Liver (tissue), 10 donors: ENCODE measurements at places on chromosomes 12 and 14.

- DNase-seq: no peak
Measured at GRCh38 chr12:110246636-110247339, 34.3 kb upstream of the ATP2A2 start.

DNA sequence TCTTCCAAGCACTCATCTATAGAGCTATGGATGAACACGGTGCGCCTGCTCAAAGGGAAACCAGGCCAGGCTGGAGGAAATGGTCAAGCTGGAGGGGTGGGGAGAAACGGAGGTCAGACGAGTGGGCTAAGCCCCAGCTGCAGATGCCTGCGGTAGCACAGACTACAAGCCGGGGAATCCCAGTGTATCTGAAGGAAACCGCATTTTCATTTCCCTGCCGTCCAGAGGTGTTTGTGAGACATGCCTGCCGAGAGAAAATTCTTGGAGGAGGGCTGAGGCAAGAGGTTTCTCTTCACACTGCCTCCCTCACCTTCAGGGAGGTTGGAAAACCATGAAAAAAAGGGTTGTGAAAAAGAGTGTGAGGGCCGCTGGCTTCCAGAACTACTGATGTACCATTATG, 102.0 kb upstream of the FOXN3 start:
- no peak for DNase-seq

- DNase-seq: no peak
Measured at GRCh38 chr14:26598672-26599131, 869 bp upstream of the NOVA1 start.

GRCh38 chr14:77124345-77125280, 17.0 kb downstream of the ZDHHC22 start:
- peak; percentile 48 for DNase-seq

DNA sequence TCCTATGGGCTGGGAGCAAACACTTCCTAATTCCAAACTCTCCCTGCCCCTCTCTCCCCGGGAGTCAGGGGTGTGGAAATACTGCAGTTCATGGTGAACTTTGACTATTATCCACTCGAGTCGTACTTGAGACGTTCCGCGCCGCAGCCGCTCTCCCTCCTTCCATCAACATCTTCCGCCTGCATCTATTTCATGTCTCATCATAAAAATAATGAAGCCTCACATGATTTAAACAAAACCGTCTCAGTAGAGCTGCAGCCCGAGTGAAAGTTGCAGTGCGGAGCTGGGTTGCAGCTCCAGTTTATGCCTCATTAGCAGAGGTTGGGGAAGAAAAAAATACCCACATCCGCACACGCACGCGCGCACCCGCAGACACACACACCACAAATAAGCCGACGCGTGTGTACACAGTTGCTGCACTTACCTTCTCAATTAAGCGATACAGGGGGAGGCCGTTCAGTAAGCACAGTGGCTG, 283 bp downstream of the LMO3 start:
- DNase-seq: no peak

DNA sequence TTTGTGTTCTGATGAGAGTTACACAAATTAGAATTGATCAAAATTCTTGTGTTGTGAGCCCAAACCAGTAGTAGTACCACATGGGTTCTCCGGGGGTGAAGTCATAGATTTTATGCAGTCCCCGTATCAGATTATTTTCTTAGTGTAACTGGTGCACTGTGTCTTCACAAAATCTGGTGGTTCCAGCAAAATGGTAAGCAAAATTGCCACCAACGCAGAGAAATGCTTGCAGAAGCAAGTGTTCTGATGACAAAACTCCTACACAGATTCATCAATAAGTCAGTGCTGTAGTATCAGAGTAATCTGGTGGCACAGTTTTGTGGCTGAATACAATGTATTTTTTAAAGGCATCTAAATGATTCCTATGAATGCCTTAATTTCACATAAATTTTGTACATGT, 1.3 kb upstream of the CACNA2D4 start:
- no peak for DNase-seq

DNA sequence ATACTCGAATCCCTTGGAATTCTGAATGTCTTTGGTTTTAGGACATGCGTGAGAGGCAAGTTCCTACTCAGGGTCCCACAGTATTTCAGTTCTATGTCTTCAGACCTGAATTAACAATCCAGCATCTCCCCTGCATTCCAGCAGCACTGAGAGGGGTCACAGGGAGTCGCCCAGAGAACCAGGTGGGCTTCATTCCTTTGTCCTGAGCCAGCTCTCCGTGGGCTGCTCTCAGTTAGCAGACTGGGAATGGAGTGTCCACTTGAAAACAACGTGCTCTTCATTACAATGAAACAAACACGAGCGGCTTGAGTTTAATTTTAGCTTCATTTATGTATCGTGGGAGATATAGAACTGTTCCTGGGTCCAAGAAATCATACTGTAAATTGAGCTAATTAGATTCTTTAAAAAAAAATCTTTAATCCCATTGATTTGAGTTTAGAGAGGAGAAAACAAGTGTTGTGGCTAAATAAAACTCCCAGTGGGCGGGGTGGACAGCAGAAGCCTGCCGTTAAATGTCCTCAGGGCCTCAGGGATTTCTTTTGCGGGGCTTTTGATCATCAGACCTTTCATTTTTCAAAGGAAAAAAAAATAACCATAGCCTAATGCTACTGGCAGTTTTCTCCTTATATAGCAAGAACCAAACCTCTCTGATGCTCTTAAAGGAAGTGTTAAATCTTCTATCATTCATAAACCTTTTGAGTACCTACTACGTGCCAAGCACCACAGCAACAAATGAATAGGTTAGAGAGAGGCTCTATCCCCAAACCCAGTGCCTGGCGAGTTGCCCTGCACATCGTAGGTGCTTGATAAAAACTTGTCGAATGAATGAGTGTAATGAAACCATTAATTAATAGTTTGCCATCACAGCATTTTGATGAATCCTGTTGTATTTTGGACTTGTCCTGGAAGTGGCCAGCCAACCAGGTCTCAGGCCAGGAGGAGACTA, 140.4 kb downstream of the CHST11 start:
- no peak for DNase-seq

GRCh38 chr14:69842686-69843420, 36.4 kb upstream of the SMOC1 start:
- no peak for DNase-seq

DNA sequence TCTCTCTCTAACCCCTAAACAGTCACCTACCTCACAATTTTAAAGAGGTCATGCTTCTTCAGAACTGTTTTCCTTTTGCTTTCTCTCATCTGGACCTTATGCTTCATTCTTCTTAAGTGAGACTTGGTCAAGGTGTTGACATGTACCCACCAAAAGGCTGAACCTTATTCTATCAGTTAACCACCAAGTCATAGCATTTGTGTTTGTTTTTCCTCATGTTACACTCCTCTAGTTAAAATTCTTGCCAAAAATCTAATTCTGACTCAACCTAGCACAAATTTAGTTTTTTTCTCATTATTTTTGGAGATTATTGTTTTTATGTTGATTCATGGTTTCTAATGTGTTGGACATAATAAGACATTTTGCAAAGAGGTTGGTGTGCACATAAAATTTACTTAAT, 578.6 kb downstream of the SLC16A7 start:
- DNase-seq: no peak

DNA sequence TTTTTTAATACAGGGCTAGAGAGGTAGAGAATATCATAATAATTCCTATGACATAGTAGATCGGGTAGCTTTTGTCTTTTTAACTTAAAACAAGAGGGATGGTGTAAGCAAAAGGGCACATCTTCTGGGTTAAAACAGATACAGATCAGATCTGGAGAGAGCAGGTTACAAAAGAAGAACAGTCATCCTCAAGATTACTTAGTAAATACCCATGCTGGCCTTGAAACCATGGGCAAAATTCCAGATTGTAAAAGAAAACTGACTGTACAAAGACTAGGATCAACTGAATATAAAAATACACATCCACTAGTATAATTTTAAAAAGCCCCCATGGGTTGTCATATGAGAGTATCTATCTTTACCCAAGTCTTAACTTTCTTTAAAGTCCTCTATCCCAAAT, 76.7 kb downstream of the MED13L start:
- DNase-seq: no peak

DNA sequence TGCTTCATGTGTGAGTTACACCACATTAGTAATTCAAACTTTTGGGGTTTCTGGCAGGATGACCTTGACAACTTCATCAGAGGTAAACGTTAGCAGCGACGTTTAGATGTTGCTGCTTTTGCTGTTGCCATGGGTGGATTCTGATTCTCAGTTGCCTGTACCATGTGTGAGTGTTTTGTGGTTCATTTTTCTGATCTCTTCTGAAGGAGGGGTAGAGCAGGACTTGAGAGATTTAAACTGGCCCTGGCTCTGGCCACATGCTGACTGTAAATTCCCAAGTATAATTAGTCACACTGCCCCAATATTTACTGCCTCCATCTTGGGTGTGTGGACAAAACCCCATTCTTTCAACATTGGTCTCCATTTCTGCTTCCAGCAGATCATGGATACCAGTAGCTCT, 110.4 kb downstream of the ETV6 start:
- DNase-seq: no peak

DNA sequence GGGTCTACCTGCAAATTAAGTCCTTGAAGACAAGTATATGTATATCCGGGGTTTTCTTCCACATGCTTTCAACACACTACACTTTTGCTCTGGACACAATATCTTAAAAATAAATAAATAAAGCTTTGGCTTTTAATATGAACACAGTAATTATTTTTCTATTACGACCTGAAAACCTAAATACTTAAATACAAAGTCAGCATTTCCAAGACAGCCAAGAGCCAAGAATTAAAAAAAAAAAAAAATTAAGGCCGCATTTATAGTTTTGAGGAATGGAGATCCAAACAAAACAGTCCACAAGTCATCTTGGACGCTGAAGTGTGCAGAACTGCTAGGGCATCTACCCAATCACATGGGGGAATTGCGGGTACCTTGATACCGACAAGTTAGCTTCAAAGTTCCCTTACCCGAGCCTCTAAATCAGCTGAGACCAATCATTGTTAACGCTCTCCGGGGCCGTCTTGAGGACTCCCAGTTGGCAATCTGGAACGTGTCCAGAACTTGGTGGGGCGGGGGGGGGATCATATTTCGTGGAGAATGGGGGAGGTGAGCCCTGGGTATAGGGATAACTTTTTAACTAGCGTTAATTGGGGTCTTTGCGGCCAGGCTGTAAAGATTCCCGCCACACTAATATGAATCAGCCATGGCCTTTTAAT, 731 bp upstream of the PCNX4 start:
- peak; percentile 63 for DNase-seq

- DNase-seq: no peak
Measured at GRCh38 chr12:2151391-2151790, 98.6 kb downstream of the CACNA1C start.

- no peak for DNase-seq
Measured at GRCh38 chr14:103688906-103689902, 26.0 kb downstream of the XRCC3 start.

- DNase-seq: no peak
Measured at GRCh38 chr12:92921877-92922276, 7.2 kb downstream of the EEA1 start.

GRCh38 chr12:2291182-2291832, 238.5 kb downstream of the CACNA1C start:
- DNase-seq: no peak

- DNase-seq: no peak
Measured at GRCh38 chr14:54727929-54728328, 161.0 kb downstream of the SAMD4A start.

DNA sequence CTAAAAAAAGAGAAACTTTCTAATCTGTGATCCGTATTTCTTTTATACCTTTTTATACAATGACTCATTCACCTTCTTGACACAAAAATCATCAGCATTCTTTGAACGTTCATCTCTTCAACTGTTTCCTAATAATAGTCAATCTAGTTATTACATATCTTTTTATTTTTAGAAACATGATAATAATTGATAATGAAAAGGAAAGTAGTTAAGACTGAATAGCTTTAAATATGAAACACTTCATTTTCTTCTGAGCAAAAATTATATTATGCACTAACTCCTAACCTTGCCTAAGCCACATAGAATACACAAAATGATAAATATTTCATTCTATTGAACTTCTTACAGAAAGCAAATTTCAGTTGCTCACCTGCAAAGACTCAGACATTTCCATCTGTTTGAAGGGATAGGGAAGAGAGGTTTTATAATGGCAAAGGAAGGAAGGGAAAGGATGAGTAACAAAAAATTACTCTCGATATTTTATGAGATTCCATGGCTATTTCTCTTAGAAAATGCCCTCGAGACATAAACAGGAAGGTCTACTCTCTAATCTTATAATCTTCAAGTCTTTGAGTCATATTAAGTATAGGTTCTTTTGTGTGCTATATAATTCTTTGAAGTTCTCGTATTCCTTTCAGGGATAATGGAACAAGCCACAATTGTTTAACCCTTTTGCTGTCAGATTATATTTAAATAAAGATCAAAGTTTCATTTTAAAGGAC, 7.5 kb upstream of the KLHL42 start:
- DNase-seq: no peak

- no peak for DNase-seq
Measured at GRCh38 chr14:90153429-90153828, 91.6 kb downstream of the KCNK13 start.

- no peak for DNase-seq
Measured at GRCh38 chr12:116116650-116117424, 160.7 kb downstream of the MED13L start.

GRCh38 chr12:84660139-84660538, 252.5 kb downstream of the SLC6A15 start:
- no peak for DNase-seq

DNA sequence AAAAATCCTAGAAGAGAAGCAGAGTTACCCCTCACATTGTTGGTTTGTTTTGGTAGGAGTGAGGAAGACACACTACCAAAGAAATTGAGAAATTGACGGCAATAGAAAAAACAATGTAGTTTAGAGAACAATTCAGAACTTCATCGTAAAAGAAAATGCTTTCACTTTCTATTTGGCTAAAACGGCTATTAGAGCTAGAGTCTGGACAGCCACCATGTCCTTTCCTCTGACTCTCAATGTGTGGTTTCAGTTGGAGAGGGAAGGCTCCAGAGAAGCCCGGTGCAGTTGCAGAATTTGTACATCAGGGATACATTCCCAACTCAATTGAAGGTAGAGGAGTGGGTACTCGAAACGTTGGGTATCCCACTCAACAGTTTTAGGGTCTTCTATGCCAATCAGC, 535.3 kb downstream of the GALC start:
- no peak for DNase-seq

DNA sequence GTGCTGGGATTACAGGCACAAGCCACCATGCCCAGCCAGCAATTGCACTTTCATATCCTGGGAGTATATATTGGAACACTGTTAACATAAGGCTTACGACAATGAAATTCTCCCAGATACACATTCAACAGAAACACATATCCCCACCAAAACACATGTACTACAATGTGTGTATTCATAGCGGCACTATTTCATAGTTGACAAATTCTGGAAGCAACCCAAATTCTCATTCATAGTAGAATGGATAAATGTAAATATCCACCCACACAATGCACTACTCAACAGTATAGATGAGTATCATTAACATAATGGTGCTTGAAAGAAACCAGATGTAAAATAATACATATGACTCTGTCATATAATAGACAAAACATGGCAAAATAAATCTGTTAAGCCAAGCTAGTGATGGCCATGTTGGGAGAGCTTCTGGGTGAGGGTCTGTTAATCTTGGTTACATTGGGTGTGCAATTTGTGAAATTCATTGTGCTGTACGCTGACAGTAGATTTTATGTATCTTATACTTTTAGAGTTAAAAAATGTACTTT, 2.6 kb upstream of the DNAAF2 start:
- DNase-seq: no peak
